ENCODE measurements at places on chromosomes 5 and 9.
A peak's percentile ranks its signal among the peaks of the same experiment; 100 is the strongest.

DNA sequence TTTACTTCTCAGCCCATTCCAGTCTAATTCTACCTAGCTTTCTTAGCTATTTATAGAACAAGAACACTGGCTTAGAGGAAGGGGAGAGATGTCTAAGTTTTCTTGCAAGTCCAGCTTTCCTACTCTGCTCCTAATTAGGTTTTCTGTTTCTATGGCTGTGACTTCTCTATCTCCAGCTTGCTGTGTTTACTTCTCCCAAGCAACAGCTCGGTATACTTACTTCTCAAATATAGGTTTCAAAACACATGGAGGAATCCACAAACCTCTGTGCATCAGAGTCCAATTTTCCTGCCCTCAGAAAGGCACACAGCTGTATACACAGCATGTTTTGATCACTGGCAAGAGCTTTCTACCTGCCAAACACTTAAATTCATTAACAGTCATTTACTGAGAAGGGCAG lies 17.4 kb upstream of the HMGCR start:
- DNase-seq, result no peak

- no peak for DNase-seq
Observed at GRCh38 chr9:81083854-81084512, 605.4 kb downstream of the TLE1 start.

DNA sequence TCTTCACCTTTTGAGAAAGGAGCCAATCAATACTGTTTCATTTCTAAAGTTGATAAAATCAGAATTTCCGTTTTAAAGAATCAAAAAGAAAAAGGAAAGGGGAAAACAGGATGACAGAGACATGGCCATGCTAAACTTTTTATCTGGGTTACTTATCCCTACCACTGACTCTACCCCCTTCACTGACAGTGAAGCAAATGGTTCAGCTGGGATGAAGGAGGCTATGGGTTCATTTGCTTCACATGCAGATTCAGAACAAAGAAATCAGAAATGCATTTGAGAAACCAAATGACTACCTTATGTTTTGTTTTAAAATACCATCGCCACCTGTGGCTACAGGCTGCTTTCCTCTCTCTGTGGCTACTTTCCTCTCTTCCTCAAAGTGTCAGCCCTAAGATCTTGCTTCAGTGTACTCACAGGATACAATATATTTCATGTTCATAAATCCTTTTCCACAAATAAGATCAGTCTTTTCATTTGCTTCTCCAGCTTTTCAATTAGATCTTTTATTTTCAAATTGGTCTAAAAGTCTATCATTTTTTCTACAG lies 53.3 kb downstream of the LPAR1 start:
- no peak for DNase-seq

DNA sequence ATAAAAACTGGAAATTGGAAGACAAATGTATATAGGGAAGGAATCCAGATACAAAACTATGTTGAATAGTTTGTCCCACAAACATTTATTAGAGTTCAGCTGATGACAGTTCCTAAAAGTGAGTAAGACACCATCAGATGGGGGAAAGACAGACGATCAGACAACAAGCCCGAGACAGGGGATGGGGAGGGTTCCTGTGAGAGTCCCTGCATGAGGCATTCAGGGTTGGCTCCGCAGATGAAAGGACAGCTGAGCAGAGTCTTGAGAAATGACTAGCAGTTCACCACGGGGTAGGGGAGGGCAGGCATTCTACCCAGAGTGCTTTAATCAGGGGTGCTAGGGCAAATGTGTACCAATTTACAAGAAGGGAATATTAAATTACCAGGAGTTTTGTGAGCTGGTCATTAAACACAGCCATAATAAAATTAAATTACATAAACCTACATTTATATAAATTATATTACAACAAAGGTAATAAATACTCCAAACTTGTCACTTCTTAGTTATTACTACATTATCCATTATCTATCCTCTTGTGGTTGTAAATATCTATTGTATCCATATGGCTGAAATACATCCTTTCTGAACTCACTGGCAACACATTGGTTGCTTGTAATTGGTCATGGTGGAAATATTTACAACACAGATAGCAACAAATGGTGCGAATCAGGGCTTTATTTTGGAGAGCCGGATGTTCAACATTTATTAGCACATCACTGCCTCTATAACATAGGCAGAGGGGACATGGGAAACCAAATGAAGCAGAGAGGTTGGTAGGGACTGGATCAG lies 27.8 kb downstream of the TNFSF15 start:
- peak; percentile 68 for DNase-seq

- DNase-seq, result no peak
Observed at GRCh38 chr9:105396901-105397300, 50.9 kb upstream of the FSD1L start.

GRCh38 chr5:72937517-72938061 lies 18.3 kb upstream of the FCHO2 start:
- no peak for DNase-seq

GRCh38 chr5:178516504-178517235 lies 73.5 kb downstream of the COL23A1 start:
- no peak for DNase-seq

GRCh38 chr5:149381986-149382338 lies 2.9 kb upstream of the IL17B start:
- DNase-seq, result peak; percentile 92

DNA sequence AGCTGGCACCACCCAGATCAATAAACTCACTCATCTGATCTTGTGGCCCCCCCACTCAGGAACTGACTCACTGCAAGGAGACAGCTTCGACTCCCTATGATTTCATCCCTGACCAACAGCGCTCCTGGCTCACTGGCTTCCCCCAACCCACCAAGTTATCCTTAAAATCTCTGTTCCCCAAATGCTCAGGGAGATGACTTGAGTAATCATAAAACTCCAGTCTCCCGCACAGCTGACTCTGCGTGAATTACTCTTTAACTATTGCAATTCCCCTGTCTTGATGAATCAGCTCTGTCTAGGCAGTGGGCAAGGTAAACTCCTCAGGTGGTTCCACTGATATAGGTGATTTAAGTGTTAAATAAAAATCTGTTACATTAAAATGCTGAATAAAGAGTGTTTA lies 1.9 kb upstream of the TRIM32 start:
- DNase-seq, result no peak

DNA sequence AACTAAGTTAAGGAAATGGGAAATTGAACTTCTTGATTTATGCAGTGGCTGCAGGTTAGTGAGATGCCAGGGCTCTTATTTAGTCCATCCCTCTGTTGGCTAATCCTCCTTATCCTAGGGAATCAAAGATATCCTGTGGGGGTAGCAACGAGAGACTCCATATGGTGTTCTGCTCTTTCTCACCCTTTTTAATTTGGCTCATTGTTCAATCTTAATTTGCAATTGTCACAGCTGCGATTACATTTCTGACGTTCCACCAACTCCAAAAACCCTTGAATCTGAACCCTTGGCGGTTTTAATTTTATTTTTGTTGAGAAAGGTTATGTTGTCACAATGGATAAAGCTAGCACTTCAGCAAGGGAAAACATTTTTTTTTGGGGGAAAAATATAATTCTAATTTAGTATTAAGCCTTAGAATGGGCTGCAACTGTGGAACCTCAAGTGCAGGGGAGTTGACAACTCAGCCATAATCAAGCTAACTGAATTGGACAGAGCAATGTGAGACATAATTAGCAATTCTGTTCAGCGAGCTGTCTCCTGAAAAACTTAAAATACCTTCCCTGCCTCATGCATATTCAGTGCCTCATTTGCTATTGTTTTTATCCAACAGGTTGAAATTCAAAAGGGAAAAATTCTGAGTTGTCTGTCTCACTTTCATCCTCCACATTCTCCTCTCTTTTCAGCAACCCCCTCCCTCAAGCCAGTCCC lies 91.3 kb downstream of the MAT2B start:
- DNase-seq, result no peak

DNA sequence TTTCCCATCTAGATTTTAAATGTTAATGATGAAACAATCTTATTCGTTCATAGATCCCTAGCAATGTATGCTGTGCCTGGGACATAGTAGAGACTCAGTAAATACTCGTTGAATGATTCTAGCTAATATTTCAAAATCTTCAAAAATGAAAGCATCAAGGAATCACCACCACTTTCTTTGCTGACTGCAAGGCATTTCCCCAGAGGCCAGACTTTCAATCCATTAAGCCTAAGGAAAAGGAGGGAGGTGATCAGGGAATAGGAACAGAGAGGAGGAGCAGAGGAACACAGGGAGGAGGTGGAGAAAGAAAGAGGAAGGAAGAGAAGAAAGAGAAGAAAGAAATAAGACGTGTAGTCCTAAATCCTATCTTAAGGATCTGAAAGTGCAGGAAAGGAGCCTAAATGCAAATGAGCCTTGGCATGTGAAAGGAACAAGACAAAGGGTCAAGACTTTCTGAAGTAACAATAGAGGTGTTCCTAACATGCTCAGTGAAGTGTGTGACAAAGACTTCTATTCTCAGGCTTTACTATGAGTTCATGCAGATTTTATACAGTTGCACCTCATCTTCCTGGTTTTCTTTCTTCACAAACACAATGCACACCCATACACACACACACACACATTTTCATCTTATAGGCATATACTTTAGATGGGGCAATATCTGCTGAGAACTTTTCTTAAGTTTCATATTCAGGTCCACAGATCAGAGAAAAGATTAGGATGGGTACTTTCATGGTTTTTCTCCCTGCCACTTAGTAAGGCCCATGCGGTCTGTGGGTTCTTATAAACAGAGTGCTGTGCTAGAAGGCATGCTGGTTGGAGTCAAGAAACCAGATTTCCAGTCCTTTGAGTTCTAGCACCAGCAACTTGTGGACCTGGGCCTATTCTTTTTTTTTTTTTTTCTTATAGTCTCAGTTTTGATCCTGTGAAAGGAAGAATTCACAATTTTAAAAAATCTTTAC lies 512.2 kb upstream of the TNC start:
- DNase-seq, result no peak
